ENCODE measurements at places on chromosomes 3 and 15. TPM values are rescaled to one million over a fixed set of nuclear protein-coding genes. Genes with fewer than 3 reads are reported as not detected.

GRCh38 chr15:42233107-42233506 is 25.0 kb upstream of the VPS39 start:
- no peak for DNase-seq

The TIGIT gene
- not detected for total RNA-seq

DNA sequence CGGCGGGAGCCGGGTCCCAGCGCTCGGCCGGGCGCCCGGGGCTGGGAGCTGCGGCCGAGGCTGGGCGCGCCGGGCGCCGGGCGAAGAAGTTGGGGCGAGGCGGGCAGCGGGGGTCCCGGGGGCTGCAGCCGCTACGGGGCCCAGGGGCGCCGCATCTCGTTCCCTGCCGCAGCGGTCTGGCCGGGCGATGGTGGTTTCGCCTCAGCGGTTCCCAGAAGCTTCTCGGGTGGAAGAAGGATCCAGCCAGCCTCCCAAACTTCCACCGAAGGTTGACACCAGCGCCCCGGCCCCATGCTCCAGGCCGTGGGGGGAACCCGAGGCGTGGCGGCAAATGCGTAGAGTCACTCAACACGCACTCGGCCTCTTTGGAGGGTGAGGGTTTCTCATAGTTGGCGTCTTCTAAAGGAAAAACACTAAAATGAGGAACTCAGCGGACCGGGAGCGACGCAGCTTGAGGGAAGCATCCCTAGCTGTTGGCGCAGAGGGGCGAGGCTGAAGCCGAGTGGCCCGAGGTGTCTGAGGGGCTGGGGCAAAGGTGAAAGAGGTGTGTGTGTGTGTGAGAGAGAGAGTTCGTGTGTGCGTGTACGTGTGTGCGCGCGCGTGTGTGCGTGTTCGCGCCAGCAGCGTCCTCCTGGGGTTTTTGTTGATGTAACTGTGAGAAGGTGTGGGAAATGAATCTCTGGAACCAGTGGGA is 940 bp downstream of the BOC start:
- DNase-seq, result peak; percentile 47

DNA sequence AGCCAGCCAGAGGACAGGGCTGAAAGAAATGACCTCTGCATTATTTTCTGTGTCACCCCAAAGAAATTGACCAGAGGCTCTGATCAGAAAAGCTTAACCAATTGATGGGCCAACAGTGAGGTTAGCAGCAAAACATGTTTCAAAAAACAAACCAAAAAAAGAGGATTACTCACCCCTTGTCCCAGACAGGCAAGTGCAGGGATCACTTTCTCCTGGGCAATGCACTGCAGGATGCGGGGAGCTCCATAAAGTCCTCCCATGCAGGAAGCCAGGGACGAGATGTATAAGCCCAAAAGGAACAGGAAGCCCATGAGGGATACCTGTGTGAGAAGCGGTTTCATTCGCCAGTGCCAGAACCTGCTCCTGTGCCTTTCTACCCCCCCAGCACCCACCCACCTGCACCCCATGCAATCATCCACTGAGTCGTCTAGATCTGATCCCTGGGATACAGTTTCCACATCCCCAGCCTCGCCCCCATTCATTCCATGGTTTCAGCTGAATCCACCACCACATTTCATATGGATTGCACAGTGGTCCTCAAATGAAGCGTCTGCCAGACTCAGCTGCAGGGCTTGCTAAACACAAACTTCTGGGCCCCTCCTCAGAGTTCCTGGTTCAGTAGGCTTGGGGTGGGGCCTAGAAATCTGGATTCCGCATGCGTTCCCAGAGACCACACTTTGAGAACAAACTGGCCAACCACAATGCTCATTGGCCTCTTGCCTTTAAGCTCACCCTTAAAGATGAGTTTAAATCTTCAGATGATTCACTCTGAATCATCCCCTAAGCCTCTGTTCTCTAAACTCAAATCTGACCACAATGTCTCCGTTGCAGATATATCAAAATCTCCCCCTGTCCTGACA is 54.4 kb upstream of the HEG1 start:
- DNase-seq, result peak; percentile 90

GRCh38 chr15:80580536-80581260 is 114.4 kb upstream of the ABHD17C start:
- no peak for DNase-seq

DNA sequence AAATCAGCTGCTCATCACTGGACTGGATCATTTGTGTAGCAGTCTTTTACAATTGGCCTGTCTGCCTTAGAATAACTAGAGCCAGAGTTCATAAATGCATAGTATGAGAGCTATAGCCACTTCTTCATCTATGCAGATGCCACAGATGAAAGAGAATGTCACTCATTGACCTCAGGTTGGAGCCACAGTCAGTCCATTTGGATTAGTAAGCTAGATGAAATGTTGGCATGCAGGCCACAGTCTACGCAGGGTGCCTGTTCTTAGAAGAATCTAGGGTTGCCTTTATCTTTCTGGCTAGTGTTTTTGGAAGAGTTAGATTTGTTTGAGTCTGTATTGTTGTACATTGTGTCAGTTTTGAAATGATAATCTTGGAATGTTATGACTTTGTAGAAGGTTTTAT is 25.4 kb upstream of the EDEM1 start:
- peak; percentile 28 for DNase-seq

The ADPRH gene
- 3.4 TPM for total RNA-seq

GRCh38 chr3:164741869-164742268 is 336.4 kb downstream of the SI start:
- no peak for DNase-seq

The AP3B2 gene
- total RNA-seq, result not detected

The INSYN1 gene
- total RNA-seq, result 15.2 TPM

GRCh38 chr3:160226026-160226907 is 1.0 kb downstream of the C3orf80 start:
- DNase-seq, result peak; percentile 28

DNA sequence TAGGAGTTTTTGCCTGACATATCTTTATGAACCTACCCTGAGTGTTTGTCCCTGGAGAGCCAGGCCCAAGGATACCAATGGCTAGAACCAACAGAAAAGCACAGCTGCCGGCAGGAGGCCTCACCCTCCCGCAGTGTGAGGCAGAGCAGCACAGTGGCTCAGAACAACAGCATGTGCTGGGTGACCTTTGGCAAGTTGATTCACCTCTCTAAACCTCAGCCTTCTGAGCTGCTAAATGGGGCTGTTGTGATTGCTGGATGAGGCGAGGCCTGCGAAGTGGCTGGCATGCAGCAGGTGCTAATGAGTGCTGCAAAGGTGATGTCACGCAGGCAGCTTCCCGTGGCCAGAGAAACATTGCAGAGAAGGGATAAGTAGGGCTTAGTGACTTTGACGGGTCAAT is 23.3 kb downstream of the IDH2 start:
- DNase-seq, result no peak

DNA sequence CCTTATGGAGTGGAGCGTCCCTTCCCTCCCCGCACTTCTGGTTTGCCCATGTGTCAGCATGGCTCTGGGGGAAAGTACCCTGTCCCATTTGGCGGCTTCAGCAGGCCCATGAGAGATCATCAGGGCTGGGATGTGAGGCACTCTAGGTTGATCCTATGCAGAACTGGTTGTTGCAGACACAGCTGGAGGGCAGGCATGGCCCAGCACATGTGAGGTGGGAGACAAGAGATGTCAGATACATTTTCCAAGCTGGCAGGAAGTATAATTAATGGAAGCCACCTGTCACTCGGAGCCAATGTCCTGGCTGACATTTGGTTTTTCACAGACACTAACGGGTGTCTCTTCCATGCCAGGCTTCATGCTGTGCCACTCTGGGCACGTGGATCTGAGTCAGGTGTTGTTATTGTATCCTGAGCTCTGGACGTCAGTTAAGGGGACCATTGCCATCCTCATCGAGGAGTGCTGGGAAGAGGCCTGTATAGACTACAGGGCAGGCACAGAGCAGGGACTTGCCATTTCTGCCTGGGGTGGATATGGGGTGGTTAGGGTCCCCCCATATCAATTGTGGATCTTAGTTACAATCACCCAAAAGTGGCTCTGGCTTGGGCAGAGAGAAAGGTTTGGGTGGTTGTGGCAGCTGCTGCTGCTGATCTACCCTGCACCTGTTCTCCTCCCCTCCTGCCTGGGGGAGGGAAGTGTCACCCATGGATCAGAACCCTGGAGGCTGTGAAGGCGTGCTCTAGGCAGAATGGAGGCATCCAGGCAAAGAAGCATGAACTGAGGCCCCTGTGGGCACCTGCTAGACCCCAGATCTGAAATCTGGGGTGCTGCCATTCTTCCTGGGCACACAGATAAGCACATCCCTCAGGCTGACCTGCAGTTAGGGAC is 140.7 kb downstream of the FBLN2 start:
- DNase-seq, result no peak

- no peak for DNase-seq
These were observed 76.5 kb upstream of the SPRED1 start for GRCh38 chr15:38176155-38176554.

The GRAMD1C gene
- total RNA-seq, result 2.5 TPM

The LOXL1 gene
- total RNA-seq, result 206 TPM

DNA sequence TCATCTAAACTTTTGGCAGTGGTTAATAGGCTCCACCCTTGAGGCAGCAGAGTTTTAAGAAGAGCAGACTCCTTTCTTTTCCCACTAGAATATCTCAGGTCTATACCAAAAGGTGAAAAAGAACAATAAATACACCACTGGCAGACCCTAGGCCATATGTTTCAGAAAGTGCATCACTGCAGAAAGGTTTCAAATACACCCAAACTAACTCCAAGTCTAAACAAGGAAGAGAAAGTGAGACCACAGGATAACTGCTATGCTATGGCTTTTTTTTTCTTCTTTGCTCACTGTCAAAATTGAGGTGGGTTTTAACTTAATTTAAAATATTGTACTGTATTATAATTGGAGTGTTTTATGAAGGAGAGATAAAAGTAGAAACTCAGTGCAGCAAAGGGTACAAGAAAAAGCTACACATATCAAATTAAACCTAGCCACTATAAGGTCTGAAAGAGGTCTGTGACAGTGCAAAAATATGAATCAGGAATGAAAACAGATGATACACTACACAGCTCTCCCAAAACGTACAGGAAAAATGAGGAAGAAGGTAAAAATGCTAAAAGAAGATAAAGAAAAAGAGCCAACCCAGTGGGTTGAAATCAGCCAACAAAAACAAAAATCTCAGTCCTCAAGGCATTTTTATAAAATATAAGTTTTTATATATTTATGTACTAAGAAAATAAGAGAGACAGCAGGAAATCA is 8.4 kb downstream of the SNX4 start:
- DNase-seq, result no peak

The TM6SF1 gene
- 1.7 TPM for total RNA-seq

- DNase-seq, result no peak
These were observed 1.1 kb downstream of the BLM start for GRCh38 chr15:90718232-90718631.

DNA sequence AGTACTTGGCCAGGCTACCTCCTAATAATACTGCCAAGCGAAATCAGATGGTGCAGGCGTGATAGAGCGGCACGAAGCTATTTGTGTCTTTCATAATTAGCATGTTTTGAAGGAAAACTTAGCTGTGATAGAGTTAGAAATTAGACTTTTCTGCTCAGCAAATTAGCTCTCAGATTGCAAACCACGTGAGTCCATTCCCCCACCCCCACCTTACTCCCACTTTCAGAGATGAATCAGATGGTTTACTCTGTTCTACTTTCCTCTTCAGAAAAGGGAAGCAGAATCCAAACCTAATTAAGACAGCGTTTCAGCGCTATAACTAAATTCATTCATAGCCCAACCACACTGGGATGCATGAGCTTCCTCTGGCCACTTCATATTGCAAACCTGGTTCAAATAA is 214.6 kb downstream of the SLCO3A1 start:
- no peak for DNase-seq

GRCh38 chr3:112010636-112011035 is 11.9 kb downstream of the TAGLN3 start:
- DNase-seq, result no peak

The ZNF774 gene
- total RNA-seq, result 0.07 TPM

DNA sequence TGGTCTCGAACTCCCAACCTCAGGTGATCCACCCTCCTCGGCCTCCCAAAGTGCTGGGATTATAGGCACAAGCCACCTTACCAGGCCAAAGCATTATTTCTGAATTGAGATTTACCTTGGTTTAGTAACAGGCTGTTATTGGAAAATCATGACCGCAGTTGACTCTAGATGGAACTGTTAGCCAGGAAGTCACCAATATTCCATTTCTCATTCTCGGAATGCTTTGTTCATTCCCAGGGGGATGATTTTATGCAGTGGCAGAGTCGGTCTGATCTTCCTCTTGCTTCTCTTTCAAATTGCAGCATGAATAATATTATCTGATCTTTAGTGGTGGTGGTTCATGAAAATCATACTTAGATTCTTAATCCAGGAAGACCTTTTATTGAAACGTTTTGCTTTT is 195.5 kb upstream of the MBNL1 start:
- no peak for DNase-seq

DNA sequence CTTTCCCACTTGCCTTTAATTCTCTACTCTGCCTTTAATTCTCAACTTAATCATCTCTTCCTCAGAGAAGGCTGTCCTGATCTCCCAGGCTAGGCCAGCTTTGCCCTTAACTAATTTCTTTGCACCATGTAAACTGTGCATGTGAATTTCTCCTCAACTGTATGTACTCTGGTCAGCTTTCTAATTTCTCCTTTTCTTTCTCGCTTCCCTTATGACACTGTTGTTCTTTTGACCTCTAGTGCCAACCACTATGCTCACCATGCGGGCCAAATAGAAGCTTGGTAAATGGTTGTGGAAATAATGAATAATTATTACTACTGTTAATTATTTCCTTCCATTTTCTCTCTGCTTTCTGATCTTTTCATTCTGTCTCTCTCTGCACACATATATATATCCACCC is 269.0 kb upstream of the CRBN start:
- DNase-seq, result no peak

- DNase-seq, result no peak
These were observed 385.8 kb upstream of the CNTN6 start for GRCh38 chr3:707041-707440.

GRCh38 chr3:124965413-124965812 is 30.9 kb upstream of the MUC13 start:
- no peak for DNase-seq

DNA sequence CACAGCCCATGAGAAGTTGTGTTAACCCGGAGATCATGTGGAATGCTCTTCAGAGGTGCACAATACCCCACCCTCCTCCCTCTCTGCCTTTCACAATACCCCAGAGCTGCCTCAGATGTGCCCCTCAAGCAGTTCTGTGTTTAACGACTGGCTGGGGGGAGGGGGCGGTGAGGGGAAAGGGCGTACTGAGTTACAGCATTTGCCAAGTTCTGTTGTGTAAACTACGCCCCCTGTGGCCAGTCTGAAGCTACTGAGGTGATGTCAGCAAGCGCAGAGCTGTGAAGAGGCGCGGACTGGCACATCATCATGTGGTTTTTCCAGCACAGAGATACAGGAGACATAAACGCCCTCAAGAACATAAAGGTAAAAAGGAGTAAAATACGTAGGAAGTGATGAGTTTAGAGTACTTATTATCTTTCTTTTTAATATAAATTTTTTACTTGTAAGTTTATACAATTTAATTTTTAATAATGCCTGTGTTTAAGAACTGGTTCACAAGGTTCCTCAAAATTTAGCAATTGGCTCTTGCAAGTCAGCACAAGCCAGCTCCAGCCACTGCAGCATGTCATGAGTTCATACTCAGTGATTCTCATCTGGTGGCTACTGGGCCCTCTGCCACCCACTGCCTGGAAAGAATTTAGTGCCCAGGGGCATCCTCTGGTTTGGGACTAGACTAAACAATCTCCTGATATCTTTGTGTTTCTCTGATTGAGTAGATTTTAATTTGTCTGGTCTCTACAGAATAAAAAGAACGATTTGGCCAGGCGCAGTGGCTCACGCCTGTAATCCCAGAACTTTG is 1.7 kb downstream of the EPB42 start:
- peak; percentile 39 for DNase-seq

GRCh38 chr3:105997800-105998526 is 129.2 kb upstream of the CBLB start:
- peak; percentile 53 for DNase-seq
